ENCODE measurements at places on chromosomes 1 and 21.

- H3K27me3 ChIP-seq: no peaks in the 10 kb centered on the region
- H3K4me3 ChIP-seq: no peak overlapping the region
Observed at GRCh38 chr1:54922921-54923421, 36.0 kb upstream of the DHCR24 start.

GRCh38 chr1:173191011-173191705, 16.0 kb downstream of the TNFSF4 start:
- no peaks in the 10 kb centered on the region for H3K27me3 ChIP-seq
- H3K4me1 ChIP-seq: no peaks in the 10 kb centered on the region
- no peak for ATAC-seq
- no peak overlapping the region for H3K27ac ChIP-seq
- no peak overlapping the region for H3K4me3 ChIP-seq
- H3K36me3 ChIP-seq: peaks cover 4% of the 10 kb centered on the region

- no peaks in the 10 kb centered on the region for H3K36me3 ChIP-seq
- H3K27me3 ChIP-seq: no peaks in the 10 kb centered on the region
- ATAC-seq: no peak
- H3K4me1 ChIP-seq: no peaks in the 10 kb centered on the region
Observed at GRCh38 chr1:35748326-35748725, 21.5 kb downstream of the CLSPN start.

GRCh38 chr1:82606546-82606945, 805.8 kb downstream of the ADGRL2 start:
- H3K4me1 ChIP-seq: no peaks in the 10 kb centered on the region
- H3K27me3 ChIP-seq: no peaks in the 10 kb centered on the region

- no peak overlapping the region for H3K27ac ChIP-seq
- H3K36me3 ChIP-seq: no peaks in the 10 kb centered on the region
- H3K27me3 ChIP-seq: no peaks in the 10 kb centered on the region
- peaks cover 26% of the 10 kb centered on the region for H3K4me1 ChIP-seq
Observed at GRCh38 chr1:24846671-24847070, 83.4 kb downstream of the RUNX3 start.

DNA sequence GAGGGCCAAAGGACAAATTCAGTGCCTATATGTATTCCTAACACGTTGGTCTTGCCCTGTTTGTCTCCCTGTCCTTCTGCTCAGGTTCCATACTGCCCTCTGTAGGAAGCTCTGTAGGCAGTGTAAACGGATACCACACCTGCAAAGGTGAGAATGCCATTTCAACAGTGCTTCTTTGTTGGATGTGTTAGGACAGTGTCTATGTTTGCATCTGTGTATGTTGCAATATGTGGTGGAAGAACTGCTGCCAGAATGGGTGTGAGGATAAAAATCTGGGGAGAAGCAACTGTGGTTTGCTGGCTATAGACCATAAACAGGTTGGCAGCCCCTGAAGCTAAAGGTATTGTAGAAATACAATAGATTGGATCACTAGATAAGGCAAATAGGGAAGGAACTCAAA, 113.1 kb upstream of the BMP8A start:
- H3K4me1 ChIP-seq: no peaks in the 10 kb centered on the region
- ATAC-seq: no peak
- no peak overlapping the region for H3K4me3 ChIP-seq
- peaks cover 90% of the 10 kb centered on the region for H3K36me3 ChIP-seq
- H3K27ac ChIP-seq: no peak overlapping the region

- no peak overlapping the region for H3K27ac ChIP-seq
- no peak overlapping the region for H3K4me3 ChIP-seq
- H3K4me1 ChIP-seq: no peaks in the 10 kb centered on the region
- no peaks in the 10 kb centered on the region for H3K27me3 ChIP-seq
Observed at GRCh38 chr1:217946511-217946910, 315.4 kb downstream of the SPATA17 start.

DNA sequence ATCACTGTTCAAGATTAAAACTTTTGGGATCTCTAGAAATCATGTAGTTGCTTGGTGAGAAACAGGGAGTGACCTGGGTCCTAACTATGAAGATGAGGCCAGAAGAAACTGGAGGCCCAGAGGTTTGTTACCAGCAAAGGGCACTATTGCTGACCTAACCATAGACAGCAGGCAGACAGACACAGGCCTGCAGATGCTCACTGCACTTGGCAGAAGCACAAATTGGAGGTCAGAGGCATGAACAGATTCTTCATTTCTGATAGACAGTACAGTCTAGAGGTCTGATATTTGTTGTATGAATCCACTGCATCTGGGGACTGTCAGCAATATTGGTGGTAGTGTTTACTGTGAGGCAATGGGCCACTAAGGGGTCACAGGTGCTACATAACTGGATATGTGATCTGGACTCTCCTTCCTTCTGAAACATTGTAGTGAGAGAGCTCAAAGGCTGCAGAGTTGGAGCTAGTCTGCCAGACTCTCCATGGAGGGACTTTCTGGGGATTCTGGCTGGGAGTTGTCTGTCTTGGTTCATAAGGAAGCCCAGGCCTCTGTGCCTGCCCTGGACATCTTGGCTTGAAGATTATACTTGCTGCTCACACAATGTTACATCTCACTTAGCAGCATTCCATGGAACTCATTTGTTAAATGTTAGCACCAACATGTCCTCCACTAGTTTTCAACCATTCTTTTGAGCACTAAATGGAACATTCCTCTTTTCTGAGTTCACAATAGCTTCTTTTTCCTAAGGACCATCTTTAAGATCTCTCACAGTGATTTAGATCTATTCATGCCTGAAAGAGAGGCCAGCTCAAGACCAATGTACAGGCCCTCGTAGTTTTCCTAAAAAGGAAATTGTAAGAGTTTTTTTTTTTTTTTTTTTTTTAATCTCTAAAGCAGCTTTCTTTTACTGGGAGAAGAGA, 26.9 kb upstream of the CCN1 start:
- peaks cover 14% of the 10 kb centered on the region for H3K4me1 ChIP-seq
- H3K27me3 ChIP-seq: no peaks in the 10 kb centered on the region
- H3K27ac ChIP-seq: peak overlapping the region; percentile 71

GRCh38 chr1:64042331-64043100, 160.9 kb upstream of the UBE2U start:
- H3K36me3 ChIP-seq: no peaks in the 10 kb centered on the region
- H3K4me1 ChIP-seq: peaks cover 45% of the 10 kb centered on the region
- H3K4me3 ChIP-seq: no peak overlapping the region

All from gastroesophageal sphincter (tissue), 4 donors.